ENCODE measurements at places on chromosomes 7 and 10.

DNA sequence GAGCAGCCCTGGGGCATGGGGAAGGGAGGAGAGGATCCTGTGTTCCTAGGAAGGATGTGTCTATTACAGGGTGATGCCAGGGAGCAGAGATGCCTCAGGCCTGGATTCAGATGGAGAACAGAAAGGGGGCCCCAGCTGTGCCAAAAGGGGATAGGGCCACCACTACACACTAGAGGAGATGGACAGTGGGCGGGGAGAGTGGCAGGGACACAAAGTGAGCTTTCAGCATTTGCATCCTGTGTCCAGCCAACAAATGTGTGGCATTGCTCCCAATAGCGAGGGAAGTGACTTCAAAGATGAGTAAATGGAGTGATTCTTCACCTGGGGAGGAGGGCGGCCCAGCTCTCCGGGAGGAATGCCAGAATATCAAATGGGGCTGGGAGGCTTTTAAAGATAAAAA lies 64.9 kb upstream of the WAPL start:
- no peak for DNase-seq

GRCh38 chr7:30436518-30436917 lies 42.1 kb downstream of the NOD1 start:
- no peak for DNase-seq

- DNase-seq = no peak
Measured at GRCh38 chr10:274866-275265, 139.6 kb downstream of the ZMYND11 start.

DNA sequence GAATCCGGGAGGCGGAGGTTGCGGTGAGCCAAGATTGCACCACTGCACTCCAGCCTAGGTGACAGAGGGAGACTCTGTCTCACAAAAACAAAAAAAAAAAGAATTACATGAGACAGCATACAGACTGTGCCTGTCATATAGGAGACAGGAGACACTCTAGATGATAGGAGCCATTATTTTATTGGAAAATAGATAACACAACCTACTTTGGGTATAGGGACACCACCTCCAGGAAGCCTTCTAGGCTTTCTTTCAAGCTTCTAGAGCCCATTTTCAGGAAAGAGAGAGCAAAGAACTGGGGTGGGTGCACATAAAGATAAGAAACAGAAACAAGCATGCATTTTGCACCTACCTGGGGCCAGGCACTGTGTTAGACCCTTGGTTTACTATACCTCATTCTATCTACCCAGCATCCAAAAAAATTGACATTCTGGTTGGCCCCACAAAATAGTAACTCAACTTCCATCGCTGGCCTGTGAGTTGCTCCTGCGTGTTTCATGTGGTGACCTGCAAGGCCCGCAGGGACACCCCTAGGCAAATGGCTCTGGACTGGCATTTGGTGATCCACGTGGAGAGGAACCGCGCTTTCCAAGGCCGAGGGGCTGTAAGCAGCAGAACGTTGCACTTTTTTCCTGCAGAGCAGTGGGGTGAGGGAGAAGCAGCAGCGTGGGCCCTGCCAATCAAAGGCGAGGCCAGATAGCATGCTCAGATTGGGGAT lies 57.1 kb upstream of the CACUL1 start:
- no peak for DNase-seq

GRCh38 chr10:43806831-43807640 lies 158.4 kb upstream of the ZNF32 start:
- DNase-seq = no peak

GRCh38 chr7:152894295-152895170 lies 135.0 kb downstream of the ACTR3B start:
- peak; percentile 59 for DNase-seq

DNA sequence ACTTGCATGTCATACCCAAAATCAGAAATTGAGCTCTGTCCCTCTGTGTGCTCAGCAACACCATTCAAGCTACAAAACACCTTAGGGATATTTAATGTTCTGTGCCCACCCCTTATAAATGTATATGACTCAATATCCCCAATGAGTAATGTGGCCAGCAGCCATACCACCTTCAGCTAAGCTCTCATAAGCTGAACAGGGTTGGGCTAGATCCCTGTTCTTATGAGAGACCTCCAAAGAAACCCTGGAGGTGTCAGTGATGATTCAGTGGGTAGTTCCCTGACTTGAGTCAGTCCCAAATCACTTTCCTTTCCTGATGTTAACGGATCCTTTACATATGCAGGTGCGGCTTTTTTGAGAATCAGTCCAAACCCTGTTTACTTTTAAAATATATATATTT lies 253.8 kb downstream of the CREB5 start:
- DNase-seq = no peak

DNA sequence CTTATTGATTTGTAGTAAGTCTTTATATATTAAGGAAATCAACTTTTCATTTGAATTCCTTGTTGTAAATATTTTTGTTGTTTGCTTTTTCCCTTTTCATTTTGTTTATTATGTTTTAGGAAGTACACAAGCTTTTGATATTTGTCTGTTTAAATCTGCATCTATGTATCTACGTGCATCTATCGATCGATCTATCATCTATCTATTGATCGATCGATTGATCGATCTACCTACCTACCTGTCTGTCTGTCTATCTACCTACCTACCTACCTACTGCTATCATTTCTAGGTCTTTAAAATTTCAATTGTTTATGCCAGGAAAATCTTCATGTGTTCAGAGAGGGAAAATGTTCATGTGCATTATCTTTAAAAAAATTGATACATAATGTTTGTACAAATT lies 216.8 kb upstream of the MTPN start:
- no peak for DNase-seq

DNA sequence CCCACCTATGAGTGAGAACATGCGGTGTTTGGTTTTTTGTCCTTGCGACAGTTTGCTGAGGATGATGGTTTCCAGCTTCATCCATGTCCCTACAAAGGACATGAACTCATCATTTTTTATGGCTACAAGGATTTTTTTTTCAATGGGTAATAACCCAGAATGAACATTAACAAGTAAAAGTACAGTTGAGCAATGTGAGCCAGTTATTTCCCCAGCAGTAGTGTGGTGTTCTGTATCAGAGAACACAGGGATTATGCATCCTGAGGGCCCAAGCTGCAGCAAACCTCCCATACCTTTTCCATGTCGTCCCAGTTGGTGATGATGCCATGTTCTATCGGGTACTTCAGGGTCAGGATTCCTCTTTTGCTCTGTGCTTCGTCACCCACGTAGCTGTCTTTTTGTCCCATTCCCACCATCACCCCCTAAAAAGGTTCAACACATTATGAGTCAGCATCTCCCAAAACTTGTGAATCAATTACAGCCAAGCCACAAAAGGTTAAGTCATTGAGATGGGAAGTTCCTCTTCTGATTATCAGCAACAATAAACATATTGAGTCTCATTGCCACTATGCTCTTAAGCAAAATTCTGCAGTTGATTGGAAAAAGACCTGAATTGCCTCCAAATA lies 5.5 kb downstream of the ACTA2 start:
- no peak for DNase-seq

DNA sequence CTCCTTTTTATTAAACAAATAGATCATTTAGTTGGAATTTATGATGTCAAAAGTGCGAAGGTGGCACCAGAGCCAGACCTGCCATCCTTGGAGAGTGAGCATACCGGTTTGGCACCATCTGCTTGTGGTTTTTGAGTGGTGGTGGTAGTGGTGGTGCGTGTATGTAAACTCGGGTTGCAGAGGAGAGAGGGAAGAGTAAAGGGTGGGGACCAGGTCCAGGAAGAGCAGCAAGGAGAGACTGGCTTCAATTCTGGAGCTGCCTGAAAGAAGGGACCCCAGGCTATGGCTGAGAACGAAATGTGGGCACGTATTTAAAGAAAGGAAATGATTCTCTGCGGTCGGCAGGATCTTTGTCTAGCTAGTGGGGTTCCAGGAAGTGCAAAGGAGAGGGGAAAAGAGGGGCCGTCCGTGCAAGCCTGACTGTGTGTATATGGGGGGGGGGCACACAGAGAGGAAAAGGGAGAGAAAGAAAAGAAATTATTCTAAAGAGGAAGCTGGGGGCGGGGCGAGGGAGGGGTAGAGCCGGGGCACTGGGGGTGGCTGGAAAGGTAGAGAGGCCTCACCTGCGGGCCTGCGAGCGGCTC lies 448 bp upstream of the GOLGA7B start:
- DNase-seq = no peak

GRCh38 chr10:112904000-112904399 lies 46.0 kb upstream of the TCF7L2 start:
- DNase-seq = no peak

DNA sequence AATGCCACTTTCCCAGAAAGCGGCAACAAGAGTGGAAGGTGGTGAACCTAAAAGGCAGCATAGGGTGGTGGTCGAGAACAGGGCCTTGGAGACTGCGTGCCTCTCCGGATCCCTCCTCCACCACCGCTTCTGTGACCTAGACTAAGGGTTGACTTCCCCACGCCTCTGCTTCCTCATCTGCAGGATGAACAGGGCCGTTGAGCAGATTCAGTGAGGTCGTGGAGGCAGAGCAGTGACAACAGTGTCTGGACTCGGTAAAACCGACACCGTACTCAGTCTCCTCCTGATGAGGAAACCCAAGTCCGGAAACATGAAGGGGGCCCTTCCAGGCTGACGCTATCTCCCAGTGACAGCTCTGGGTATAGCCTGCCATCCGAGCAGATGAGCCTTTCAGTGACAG lies 162.6 kb downstream of the CELF2 start:
- no peak for DNase-seq

GRCh38 chr7:137120690-137121089 lies 222.8 kb downstream of the PTN start:
- peak; percentile 7 for DNase-seq

DNA sequence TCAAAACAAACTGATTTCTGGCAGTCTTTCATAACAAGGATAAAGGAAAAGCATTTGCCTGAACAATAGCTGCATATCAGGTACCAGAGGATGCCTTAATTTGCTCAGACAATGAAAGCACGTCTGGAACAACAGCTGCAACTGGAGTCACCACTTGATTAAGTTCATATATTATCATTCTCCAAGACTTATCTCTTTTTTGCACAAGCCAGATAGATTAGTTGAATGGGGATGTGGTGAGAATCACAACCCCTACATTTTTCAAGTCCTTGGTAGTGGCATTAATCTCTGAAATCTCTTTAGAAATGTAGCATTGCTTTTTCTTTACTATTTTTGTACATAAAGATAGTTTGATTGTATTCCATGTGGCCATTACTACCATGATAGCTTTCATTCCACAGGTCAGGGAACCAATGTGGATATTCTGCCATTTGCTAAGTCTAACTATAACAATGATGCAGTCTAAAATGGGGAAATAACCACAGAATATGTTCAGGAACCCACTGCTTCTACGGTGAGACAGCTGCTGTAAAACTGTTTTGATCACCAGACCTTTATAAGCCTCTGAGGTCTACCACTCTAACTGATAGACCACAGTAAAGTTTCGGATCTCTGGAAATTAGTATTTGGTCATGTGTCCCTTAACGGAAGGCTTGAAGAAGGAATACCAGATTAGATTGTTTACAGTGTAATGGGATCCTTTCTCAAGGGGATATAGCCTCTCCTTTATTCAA lies 1176.2 kb downstream of the DNAJB9 start:
- DNase-seq = no peak

GRCh38 chr7:156074982-156075615 lies 262.8 kb upstream of the SHH start:
- DNase-seq = no peak

DNA sequence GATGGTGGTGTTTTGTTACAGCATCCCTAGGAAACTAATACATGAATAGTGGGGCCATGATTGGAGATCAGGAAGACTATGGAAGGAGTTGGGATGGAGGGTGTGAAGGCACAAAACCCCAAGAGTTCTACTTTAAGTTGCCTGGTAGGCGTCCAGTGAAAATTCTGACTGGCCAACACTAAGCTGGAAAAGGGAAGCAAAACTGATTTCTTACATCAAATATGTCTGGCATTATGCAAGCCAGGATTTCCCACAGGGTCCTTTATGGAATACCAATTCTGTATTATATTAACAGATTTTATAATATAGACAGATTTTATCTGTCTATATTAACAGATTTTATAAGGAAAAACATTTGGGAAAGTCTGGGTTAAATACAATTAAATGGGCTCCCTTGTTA lies 16.2 kb downstream of the CPVL start:
- DNase-seq = no peak

GRCh38 chr7:30968294-30968693 lies 4.5 kb downstream of the GHRHR start:
- no peak for DNase-seq

DNA sequence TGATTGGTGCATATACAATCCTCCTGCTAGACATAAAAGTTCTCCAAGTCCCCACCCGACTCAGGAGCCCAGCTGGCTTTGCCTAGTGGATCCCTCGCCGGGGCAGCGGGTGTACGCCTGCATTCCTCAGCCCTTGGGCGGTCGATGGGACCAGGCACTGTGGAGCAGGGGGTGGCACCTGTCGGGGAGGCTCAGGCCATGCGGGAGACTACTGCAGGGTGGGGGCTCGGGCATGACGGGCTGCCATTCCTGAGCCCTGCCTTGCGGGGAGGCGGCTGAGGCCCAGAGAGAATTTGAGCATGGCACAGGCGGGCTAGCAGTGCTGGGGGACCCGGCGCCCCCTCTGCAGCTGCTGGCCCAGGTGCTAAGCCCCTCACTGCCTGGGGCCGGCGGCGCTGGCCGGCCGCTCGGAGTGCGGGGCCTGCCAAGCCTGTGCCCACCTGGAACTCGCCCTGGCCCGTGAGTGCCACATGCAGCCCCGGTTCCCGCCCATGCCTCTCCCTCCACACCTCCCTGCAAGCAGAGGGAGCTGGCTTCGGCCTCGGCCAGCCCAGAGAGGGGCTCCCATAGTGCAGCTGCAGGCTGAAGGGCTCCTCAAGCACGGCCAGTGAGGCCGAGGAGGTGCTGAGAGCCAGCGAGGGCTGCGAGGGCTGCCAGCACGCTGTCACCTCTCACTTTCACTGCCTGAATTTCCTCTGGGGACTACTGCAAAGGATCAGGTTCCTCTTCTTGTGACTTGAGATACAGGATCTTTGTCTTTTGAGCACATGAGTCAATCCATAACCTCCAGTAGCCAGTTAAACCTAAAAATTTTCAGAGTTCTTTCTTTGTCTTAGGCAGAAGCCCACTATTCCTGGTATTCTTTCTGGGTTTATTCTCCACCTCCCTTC lies 25.1 kb upstream of the ELOVL3 start:
- DNase-seq = no peak

DNA sequence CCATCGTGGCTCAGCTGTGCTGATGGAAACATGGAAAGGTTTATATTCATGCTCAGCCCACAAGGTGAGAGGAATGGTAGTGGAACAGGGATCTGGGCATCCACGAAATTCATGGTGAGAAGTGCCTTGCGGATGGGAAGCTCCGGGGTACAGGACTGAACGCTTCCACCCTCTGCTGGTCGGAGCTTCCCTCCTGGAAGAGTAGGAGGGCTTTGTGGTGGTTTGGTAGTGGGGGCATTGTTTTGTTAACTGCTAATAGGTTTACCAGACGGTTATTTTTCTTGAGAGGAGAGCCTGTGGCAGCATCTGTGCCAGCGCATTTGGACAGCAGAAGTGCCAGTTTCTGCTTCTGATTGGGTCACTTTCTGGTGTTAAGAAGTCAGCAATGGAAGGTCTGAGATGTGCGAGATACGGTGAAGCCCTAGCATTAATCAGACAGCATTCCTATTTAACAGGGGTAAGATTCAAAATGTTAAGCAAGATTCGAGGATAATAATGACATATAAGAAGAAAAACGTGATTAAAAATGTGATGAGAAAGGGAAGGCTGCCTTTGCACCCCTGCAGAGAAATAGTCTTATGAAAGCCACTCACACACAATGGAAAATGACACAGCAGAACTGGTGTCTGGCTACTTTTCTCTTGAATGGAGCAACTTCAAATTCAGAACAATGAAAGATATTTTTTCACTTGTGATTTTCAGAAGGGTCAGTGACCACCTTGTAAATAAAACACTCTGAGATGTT lies 17.7 kb downstream of the ABCA13 start:
- DNase-seq = no peak

GRCh38 chr7:101935521-101936141 lies 118.2 kb downstream of the CUX1 start:
- peak; percentile 83 for DNase-seq
